ENCODE measurements at places on chromosomes 1 and 21. TPM values are rescaled to one million over a fixed set of nuclear protein-coding genes. Genes with fewer than 3 reads are reported as not detected.

The CD1B gene
- not detected for total RNA-seq

The SFN gene
- 1.1 TPM for total RNA-seq

The FBXO42 gene
- 18.1 TPM for total RNA-seq

The DNM3 gene
- 1.1 TPM for total RNA-seq

The OR2L5 gene
- not detected for total RNA-seq

DNA sequence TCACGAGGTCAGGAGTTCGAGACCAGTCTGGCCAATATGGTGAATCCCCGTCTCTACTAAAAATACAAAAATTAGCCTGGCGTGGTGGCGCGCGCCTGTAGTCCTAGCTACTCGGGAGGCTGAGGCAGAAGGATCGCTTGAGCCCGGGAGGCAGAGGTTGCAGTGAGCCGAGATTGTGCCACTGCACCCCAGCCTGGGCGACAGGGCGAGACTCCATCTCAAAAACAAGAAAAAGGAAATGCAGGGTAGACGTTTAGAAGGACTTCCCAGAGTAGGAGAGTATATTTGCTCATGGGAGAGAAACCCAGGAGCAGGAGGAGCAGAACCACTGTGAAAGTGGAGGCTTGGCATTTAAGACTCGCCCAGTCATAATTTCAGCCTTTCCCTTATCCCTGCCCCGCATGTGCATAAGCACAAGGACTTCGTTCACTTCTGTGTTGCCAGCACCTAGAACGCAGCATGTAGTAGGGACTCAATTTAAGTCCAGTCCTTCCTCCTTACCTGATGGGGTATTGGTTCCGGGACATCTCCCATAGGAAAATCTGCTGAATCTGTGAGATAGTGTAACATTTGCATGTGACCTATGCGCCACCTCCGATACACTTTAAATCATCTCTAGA, 5.2 kb upstream of the MEF2D start:
- DNase-seq: no peak

DNA sequence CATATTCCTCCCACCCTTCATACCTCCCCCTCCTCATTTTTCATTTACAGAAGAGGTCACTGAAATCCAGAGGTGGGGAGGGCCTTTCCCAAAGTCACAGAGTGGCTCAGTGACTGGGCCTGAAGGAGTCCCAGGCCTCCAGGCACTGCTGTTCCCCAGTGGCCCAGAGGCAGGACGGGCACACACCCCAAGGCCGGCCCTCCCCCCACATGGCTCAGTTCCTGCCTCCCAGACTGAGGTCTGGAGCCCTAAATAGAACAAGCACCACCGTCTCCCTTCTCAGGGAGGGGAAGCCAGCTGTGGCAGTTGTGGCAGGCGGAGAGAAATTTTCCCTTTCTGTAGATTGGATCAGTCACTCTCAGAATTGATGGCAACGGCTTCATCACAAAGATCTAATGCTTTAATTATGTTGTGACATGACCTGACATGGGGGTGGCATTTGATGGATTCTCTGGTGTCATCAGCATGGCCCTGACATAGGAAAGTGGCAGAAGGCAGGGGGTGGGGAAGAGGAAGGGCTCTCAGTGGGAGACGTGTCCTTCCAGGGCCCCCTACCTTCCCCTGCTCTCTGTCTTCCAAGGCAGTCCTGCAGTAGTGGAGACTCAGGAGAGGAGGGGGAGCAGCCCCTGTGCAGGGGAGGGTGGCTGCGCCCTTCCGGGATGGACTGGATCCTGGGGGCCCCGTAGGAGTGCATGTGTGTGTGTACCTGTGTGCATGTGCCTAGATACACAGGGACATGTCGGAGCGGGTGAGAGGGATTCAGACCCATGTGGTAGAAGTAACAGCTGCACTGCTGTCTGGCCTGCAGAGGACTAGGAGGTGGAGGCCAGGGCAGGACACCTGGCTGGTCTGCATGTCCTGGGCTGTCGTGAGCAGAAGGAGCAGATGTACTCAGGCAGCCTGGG, 41.2 kb upstream of the FOXO6 start:
- DNase-seq: no peak

DNA sequence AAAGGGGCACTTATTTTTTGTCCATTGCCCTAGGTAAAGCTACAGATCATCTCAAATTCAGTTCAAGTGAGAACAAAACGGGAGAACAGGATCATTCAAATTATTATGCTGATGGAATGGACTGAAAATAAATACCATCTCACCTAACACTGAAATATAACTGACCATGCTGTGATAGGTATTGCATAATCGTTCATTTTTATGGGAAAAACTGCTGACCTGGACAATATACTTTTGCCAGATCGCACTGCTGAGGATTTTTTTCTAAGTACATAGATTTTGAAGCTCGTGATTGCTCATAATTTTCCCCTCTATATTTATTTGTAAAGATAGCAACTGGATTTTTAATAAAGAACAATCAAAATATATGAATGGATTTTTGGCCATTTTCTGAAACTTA, 636.6 kb upstream of the NEGR1 start:
- no peak for DNase-seq

DNA sequence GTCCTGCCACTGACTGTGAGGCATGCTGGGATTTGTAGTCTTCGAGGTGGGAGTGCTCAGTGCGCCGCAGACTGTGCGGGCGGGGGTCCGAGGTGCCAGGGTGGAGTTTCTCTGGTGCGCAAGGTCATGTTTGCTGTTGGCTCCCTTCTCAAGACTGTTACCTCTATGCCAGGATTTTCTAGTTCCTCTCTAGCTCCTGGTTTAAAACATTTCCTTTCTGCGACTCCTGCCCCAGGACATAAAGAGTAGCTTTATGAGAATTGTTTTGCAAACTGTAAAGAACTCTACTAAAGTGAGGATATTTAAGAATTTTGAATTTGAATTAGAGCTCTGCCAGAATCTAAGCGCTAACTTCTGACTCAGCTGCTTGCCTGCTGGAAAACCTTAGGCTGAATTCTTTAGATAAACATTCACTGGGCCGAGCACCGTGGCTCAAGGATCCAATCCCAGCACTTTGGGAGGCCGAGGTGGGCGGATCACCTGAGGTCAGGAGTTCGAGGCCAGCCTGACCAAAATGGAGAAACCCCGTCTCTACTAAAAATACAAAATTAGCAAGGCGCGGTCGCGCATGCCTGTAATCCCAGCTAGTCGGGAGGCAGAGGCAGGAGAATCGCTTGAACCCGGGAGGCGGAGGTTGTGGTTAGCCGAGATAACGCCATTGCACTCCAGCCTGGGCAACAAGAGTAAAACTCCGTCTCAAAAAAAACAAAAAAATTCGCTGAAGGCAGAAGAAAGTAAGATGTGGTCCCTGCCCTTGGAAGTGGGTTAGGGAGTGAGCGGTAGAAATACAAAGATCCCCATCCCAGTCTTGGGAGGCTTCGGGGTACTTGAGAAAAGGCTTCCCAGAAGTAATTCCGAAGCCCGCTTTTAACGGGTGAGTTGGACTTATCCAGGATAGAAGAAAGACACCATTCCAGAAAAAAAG, 992 bp upstream of the USP48 start:
- no peak for DNase-seq

GRCh38 chr1:218463194-218464156, 118.3 kb downstream of the TGFB2 start:
- DNase-seq: no peak

DNA sequence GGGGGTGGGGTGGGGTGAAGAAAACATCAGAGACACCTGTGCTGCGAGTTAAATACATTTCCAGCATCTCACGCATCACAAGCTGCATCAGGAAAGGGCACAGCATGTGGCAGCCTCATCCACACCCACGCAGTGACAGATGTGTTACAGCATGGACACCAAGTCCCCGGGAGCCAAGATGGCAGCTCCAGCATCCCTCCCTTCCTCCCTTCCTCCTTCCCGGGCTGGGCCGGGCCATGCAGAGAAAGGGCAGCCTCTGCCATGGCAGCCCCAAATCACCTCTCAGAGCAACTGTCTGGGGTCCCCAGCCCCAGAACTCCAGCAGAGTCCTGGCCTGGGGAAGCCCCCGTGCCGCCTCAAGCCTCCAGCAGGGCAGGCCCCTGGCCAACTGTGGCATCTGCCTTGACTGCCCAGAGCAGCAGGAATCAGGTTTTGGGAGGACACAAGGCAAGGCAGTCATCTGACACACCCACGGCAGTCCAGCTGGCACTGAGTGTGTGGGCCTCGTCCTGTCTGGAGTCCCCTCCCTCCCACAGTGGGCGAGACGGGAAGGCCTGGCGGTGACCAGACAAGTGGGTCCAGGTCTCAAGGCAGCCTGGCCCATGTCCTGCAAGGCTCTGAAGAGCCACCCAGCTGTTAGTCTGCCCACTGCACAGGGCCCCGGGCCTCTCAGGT, 6.2 kb downstream of the SMIM1 start:
- no peak for DNase-seq

DNA sequence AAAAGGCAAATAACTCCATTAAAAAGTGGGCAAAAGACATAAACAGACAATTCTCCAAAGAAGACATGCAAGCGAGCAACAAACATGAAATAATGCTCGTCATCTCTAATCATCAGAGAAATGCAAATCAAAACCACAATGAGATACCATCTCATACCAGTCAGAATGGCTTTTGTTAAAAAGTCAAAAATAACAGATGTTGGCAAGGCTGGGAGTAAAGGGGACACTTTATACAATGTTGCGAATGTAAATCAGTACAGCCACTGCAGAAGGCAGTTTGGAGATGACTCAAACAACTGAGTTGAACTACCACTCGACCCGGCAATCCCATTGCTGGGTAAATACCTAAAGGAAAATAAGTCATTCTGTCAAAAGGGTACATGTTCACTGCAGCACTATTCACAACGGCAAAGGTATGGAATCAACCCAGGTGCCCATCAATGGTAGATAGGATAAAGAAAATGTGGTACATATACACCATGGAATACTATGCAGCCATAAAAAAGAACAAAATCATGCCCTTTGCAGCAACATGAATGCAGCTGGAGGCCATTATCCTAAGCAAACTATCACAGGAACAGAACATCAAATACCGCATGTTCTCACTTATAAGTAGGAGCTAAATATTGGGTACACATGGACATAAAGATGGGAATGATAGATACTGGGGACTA, 25.9 kb downstream of the TSPAN2 start:
- peak; percentile 54 for DNase-seq

GRCh38 chr1:67535474-67535873, 105.3 kb upstream of the SERBP1 start:
- peak; percentile 83 for DNase-seq

DNA sequence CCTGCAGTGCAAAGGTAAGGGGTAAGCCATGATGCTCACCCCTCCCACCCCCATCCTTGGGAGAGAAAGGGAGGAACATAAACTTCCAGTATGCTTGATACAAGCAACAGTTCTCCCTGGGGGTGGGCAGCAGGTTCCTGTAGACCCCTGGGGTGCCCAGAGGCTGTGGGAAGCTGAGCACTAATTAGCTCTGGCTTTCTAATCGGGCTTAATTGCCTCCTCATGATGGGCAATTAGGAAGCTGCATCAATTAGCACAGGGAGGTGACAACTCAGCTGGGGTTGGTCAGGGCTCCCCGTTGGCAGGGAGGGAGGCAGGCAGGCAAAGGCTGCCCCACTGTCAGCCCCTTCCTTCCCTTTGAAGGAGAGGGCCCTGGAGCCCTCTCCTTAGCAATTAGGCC, 15.7 kb upstream of the LMNA start:
- no peak for DNase-seq

DNA sequence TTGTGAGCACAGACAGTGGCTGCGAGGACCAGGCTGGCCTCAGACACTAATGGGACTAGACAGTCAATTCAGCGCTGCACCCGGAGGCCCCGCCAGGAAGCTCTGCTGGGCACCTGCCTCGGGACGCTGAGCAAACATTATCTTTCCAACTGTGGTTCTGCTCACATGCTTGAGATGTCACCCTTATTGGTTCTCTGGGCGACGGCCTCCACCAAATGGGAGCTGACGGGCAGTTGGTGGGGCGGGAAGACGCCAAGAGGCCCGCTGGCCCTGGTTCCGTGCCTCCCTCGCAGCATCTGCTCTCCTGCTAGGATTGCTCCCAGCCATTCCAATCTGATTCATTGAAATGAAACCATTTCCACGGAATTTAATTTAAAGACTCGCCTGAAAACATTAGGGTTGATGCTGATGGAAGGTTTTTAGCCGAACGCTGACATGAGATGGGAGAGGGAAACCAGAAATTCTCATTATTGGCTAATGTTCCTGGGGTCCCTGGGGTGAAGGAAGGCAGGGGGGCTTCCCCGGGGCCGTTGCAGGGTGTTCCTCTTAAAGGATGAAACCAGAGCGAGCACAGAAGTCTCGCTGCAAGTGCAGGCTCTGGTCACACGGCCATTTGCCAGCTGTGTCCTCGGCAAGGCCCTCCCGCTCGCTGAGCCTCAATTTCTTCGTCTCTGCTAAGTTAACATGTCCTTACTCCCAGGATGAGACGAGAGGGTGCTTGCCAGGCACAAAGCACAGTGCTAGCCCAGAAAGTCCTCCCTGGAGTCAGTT, 512.2 kb downstream of the NPHP4 start:
- DNase-seq: no peak

DNA sequence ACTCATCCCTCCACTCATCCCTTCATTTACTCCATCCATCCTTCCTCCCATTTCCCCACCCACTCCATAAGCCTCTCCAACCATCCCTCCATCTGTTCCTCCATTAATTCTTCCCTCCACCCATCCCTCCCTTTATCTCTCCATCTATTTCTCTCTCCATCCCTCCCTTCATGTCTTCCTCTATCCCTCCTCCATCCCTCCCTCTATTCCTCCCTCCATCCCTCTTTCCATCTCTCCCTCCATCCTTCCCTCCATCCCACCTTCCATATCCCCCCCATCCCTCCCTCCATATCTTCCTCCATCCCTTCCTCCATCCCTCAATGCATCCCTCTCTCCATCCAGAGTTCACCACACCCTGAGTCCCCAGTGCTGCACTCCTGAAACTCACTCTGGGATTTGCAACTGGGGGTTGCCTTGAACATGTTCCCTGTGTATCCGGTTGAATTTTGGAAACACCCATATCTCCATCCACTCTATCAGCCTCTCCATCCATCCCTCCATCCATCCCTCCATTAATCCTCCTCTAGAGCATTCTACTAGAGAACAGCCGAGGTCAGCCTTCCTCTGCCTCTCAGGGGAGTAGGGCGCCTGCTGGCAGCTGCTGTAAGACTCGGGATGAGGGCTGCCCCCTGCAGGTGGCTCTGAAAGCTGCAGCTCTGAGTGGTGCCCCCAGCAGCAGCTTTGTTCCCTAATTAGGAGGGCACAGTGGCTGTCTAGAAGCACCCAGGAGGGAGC, 39.4 kb downstream of the ABCG1 start:
- peak; percentile 90 for DNase-seq

GRCh38 chr1:203072002-203072602, 13.7 kb downstream of the MYOG start:
- DNase-seq: no peak

DNA sequence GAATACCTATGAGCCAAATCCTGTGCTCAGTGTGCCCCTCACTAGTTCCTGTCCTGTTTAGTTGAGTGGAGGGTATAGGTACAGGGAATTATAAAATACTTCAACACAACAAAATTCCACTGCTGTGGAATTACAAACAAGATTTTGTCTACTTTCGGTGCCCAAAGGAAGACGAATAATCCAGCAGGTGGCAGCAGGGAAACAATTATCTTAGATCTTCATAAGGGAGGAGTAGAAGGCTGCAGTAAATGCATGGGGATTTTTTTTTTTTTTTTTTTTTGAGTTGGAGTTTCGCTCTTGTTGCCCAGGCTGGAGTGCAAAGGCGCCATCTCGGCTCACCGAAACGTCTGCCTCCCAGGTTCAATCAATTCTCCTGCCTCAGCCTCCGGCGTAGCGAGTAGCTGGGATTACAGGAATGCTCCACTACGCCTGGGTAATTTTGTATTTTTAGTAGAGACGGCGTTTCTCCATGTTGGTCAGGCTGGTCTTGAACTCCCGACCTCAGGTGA, 2.0 kb upstream of the PIP5K1A start:
- peak; percentile 76 for DNase-seq

GRCh38 chr1:28517649-28517999, 11.8 kb downstream of the RCC1 start:
- DNase-seq: peak; percentile 31

Measured in activated CD4-positive, alpha-beta T cell treated with anti-CD3 and anti-CD28 coated beads for 36 hours (primary cell).